ENCODE measurements at places on chromosomes 4 and X. TPM values are rescaled to one million over a fixed set of nuclear protein-coding genes. Genes with fewer than 3 reads are reported as not detected.

- no peak overlapping the region for H3K4me3 ChIP-seq
- no peaks in the 10 kb centered on the region for H3K36me3 ChIP-seq
- no peak overlapping the region for H3K27ac ChIP-seq
- H3K4me1 ChIP-seq, result no peaks in the 10 kb centered on the region
- no peak for DNase-seq
Measured at GRCh38 chrX:7801711-7802110, 41.3 kb upstream of the VCX start.

GRCh38 chrX:100264200-100264599 is 145.9 kb downstream of the PCDH19 start:
- no peaks in the 10 kb centered on the region for H3K27me3 ChIP-seq
- no peak overlapping the region for H3K27ac ChIP-seq
- no peak overlapping the region for H3K4me3 ChIP-seq
- no peaks in the 10 kb centered on the region for H3K36me3 ChIP-seq

DNA sequence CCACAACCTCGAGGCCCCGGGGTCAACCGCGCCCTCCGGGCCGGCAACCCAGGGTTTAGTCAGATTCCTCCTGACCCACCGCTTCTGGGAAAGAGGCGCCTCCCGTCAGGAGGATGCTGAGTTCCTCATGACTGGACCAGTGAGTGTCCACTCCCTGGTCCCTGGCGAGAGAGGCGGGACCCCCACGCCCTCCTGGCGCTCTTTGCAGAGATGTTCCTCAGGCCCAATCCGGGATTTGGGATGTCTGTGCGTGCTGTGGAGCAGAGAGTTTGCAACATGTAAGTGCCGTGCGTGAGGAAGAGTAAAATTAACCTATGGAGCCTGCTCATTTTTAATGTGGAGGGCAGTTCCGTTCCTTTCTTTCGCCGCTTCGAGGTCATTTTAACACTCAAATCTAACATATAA is 824 bp upstream of the UGDH start:
- peaks cover 7% of the 10 kb centered on the region for H3K4me1 ChIP-seq
- DNase-seq, result no peak
- H3K27ac ChIP-seq, result peak overlapping the region; percentile 91
- no peaks in the 10 kb centered on the region for H3K36me3 ChIP-seq
- H3K4me3 ChIP-seq, result peak overlapping the region; percentile 91

- no peaks in the 10 kb centered on the region for H3K27me3 ChIP-seq
- no peak overlapping the region for H3K27ac ChIP-seq
- DNase-seq, result no peak
Measured at GRCh38 chrX:51894697-51895336, 1.4 kb downstream of the MAGED1 start.

DNA sequence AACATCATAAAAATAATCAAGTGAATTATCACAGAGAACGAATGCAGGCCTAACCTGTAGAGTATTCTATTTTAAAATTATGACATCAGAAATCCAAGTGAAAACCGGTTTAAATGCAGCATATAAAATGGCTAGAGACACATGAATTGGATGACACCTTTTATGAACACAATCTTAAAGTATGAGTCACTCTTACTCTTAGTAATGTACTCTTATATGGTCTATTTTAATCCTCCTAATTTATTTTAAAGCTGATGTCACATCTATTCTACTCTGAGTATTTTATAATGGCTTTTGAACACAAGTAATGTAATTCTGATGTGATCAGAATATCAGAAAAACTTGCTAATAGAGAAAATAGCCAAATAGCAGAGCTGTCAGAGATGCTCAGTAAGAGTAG is 161.4 kb upstream of the RADX start:
- DNase-seq, result no peak
- no peaks in the 10 kb centered on the region for H3K36me3 ChIP-seq
- H3K27me3 ChIP-seq, result no peaks in the 10 kb centered on the region
- H3K4me1 ChIP-seq, result no peaks in the 10 kb centered on the region

GRCh38 chrX:151687635-151688034 is 7.6 kb upstream of the PRRG3 start:
- DNase-seq, result no peak
- no peak overlapping the region for H3K4me3 ChIP-seq
- no peaks in the 10 kb centered on the region for H3K4me1 ChIP-seq
- no peaks in the 10 kb centered on the region for H3K36me3 ChIP-seq

DNA sequence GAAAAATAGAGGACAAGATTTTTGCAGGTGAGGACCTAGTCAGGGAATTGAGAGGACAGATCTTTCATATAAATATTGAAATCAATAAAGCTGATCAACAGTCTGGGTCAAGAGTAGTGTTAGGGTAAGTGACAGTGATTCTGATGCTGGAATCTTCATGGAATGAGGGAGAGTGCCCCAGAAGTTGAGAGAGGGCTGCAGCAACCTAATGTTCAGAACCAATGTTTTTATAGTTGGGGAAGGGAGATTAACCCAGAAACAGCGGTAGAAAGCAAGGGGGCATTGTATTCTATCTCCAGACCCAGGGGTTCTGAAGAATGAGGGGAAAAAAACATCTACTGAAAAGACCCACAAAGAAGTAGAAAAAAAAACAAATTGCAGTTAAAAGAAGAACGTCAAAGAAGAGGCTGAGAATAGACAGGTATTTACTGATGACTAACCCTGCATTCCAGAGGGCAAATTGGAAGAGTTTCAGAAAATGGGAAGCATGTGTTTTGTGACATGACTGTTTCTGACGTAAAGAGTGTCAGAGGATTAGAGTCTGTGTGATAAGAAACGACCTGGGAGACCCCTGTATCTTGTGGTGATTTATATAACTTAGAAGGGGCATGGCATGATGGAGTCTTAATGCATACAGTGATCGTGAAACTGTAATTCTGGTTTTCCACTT is 819.6 kb upstream of the EPHA5 start:
- H3K4me3 ChIP-seq, result no peak overlapping the region
- no peaks in the 10 kb centered on the region for H3K4me1 ChIP-seq
- no peaks in the 10 kb centered on the region for H3K36me3 ChIP-seq
- DNase-seq, result no peak

DNA sequence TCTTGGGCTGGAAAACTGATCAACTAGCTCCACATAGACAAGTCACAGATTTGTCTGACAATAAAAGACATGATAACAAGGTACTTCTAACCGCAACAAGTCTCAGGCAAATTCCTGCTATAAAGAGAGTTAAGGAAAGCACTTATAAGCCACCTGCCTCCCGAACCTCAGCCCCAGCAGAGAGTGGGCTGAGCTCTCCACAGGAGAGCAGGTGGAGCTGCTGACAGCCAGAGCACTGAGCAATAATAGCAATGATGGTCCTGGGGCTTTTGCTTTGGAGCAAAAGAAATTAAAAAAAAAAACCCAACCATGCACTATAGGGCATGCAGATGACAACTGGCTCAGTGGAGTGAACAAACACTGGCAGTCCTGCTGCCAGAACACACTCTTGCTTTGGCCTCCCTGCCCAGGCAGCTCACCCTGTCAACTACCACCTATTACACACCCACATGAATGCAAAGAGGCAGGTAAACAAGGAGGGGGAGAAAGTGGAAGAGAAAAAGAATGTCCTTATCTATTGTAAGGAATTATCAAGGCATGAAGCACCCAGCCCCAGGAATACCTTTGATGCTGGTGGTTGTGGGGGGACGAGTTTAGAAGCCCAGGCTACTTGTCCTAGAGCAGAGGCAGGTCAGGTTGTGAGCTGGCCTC is 135.8 kb upstream of the DGKK start:
- DNase-seq, result no peak
- no peaks in the 10 kb centered on the region for H3K27me3 ChIP-seq
- no peak overlapping the region for H3K4me3 ChIP-seq
- no peaks in the 10 kb centered on the region for H3K36me3 ChIP-seq
- no peak overlapping the region for H3K27ac ChIP-seq

OCIAD2 gene
- total RNA-seq, result 64.0 TPM

NPY1R gene
- total RNA-seq, result 0.39 TPM

GPM6B gene
- total RNA-seq, result 0.07 TPM

P2RY4 gene
- not detected for total RNA-seq
